ENCODE measurements at places on chromosomes 2 and 18.

DNA sequence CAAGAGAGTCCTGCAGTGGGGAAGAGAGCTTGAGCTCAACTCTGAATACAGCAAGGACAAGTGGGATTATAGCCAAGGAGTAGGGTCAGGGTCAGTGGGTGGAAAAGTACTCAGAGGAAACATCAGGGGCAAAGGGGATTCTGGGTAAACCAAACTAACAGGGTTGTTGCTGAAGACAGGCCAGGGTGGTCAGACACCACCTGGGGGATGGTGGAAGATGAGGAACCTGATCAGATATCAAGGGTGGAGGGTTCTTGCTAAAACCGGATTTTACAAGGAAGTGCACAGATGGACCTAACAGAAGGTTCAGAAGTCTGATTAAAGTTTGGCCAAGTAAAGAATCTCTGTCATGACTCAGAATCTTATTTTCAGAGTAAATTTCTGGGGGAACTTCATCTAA is 16.5 kb downstream of the OSBPL1A start:
- peaks cover 9% of the 10 kb centered on the region for H3K27me3 ChIP-seq
- no peaks in the 10 kb centered on the region for H3K36me3 ChIP-seq
- H3K4me1 ChIP-seq: peaks cover 2% of the 10 kb centered on the region
- H3K27ac ChIP-seq: no peak overlapping the region
- no peak for DNase-seq

DNA sequence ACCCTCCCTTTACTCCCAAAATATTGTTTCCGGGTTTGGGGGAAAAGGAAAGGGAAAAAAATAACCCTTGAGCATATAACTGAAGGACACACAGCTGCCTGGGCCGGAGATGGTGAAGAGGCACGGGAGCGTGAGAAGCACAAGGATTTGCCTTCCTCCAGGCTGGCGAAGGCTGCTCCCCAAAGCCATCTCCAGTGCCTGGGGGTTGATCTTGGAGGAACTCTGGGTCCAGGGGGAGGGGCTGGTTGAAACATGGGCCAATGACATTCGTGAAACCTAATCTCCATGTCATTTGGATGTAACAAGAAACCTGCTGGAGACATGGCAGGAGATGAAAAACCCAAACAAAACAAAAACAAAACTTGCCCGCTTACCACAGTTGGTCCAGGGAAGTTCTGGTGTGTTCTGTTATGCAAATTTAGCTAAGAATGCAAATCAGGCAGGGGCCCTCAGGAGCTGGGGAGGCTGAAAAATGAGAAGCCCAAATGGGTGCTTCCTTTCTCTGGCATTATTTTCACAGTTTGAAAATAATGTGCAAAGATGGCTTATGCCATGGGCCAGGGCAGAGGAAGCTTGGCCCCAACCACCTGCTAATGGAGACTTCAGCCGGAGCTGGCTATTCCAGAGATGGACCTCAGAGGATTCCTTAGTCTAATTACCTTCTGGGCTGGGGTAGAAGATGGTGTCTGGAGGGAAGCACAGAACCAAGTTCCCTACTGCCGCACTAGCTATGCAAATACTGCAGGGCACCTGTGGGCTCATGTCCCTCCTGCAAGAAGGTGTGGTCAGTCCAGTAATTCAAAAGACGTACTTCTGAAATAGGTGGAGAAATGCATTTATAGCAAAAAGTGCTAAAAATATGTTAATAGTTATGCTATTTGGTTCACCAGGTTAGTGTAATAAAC is 180.9 kb downstream of the BCL2 start:
- H3K27me3 ChIP-seq: no peaks in the 10 kb centered on the region
- peak overlapping the region; percentile 75 for H3K4me3 ChIP-seq
- peaks cover 52% of the 10 kb centered on the region for H3K4me1 ChIP-seq

DNA sequence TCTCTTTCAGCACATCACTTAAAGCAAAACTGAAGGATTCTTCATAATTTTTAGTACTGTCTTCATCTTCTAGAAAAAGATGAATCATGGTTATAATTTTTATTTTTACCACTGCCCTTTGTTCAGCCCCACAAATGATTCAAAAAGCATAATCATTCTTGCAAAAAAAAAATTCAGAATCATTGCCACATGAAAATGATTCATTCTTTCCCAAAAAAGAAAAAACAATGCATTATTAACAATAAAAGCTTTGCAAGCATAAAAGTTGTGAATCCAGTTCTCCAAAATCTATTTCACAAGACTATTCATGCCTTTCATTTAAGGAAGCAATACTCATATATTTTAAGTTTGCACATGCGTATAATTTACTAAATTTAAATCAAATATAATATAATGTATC is 204.8 kb downstream of the RBM43 start:
- no peak for DNase-seq
- H3K27ac ChIP-seq: no peak overlapping the region
- H3K27me3 ChIP-seq: peaks cover 1% of the 10 kb centered on the region
- no peak overlapping the region for H3K4me3 ChIP-seq
- no peaks in the 10 kb centered on the region for H3K36me3 ChIP-seq

DNA sequence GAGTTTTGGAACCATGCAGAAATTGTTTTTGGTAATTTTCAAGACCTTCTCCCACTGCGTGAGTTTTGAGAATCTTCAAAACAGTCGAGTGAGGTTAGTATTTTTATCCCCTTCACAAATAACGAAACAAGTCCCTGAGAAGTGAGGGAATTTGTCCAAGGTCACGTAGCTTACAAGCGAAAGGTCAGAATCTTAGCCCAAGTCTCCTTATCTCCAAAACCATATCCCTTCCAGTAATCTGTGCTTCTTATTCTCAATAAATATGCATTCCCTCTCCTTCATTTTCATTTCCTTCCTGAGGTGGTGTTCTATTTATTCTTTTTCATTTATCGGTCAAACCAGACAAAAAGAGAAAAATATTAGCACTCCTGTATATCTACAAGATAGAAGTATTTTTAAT is 163.6 kb downstream of the MREG start:
- H3K4me3 ChIP-seq: no peak overlapping the region
- H3K27me3 ChIP-seq: no peaks in the 10 kb centered on the region
- no peak overlapping the region for H3K27ac ChIP-seq
- DNase-seq: no peak

- H3K27ac ChIP-seq: no peak overlapping the region
- H3K36me3 ChIP-seq: no peaks in the 10 kb centered on the region
- H3K4me1 ChIP-seq: no peaks in the 10 kb centered on the region
- H3K27me3 ChIP-seq: no peaks in the 10 kb centered on the region
- no peak for DNase-seq
- no peak overlapping the region for H3K4me3 ChIP-seq
Observed at GRCh38 chr2:125169022-125169763, 1144.1 kb downstream of the CNTNAP5 start.

All from T-helper 2 cell treated with Interferon-gamma antibody and Interleukin-4, amounts not matched to agents 5 μg/mL and 100 μg/mL, for 36 hours (primary cell).